ENCODE measurements at places on chromosomes 7 and 10.
A peak's percentile ranks its signal among the peaks of the same experiment; 100 is the strongest.

DNA sequence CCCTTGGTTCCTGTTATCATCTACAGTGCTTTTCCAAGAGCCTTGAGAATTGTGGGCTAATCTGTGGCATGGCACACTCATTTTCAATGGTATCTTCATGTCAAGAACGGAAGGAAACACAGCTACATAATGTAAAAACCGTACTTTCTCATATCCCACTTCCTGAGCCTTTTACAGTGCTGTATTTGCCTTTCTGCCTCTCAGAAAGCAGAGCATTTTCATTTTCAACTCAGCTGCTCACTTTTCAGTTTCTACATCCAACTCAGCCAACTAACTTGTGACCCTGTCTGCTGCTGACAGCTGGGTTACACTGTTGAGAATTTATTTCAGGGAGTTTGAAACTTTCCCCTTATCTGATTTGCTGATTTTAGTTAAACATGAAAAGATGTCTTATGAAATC, 875.8 kb upstream of the KCND2 start:
- no peak for DNase-seq

DNA sequence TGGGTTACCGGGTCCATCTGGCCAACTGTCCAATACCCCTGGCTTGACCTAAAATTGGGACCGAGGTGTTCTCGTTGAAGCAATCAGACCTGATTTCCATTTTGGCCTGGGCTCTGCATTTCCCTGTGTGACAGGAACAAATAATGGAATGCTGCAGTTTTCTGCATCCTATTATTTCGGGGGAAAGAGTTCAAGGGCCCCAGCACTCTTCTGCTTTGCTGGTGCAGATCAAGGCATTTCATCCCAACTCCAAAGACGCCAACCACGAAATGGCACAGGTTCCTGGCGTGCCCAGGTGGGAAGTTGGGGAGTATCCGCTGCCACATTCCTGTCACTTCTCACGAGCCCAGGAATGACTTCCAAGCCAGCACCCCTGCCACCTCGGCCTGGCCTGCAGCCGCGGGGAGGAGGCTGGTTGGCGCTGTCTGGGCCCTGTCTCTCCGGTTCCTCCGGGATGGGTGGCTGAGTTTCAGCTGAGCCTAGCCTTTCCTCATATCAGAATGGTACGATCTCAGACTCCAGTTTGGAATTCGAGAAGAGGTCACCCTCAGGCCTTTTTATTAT, 56.5 kb downstream of the FAM171A1 start:
- DNase-seq: no peak

GRCh38 chr10:34407324-34407805, 407.7 kb downstream of the PARD3 start:
- no peak for DNase-seq

DNA sequence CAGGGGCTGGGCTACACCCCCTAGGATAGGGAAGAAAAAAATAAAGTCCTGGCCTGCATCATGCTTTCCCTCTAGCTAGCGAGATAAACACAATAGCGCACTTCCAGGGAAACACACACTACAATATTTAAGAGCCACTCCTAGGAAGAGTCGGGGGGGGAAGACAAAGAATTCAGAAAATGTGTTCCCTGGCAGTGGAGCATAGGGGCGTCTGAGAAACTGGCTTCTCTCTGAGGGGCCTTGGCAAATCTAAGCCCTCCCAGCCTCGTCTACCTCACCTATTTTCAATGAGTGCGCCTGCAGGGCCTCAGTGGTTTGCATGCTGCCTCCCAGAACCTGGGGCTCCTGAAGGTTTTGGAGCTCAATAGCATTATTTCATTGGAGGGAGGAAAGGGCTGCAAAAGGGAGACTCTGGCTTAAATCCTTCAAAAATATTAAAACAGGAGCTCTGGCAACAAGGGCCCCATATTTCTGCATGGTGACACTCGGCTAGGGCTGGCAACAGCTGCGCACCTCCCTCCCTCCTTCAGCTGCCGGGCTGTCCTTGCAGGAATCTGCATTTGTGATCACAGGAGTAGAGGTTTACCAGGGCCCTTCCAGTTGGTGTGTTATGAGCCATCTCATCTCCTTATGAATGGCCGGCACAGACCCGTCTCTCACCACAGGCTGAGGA, 10.8 kb downstream of the ANXA11 start:
- DNase-seq: no peak

DNA sequence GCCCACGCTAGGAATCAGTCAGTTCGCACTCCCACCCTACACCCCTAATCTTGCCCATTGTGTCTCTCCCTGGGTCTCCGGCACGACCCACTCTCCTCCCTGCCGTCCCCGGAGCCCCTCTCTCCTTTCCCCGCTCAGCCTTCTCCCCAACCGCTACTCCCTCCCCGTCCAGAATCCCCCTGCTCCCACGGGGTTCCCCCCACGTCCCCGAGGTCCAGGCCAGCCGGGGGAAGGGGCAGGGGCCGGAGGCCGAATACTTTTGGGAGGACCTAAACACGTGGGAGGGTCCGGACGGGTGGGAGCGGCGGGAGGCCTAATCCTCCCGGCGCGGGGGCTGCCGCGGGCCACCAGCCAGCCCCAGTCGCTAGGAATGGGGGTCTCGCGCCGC, 560 bp downstream of the RARRES2 start:
- no peak for DNase-seq

GRCh38 chr7:35762781-35763180, 38.1 kb upstream of the SEPTIN7 start:
- DNase-seq: no peak

DNA sequence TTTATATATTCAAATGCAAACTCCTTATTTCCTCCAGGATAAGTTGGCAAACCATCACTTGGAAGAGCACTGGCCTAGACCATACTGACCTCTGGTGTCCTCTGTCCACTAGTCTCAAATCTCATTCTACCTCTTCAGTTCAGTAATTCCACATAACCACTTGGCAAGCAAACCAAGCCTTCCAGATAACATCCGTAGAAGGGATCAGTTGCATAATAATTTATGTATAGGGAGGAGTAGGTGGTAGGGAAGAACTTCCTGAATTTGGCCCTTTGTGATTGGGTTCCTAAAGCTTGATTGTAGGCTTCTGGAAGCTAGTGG, 55.0 kb downstream of the WAC start:
- no peak for DNase-seq

DNA sequence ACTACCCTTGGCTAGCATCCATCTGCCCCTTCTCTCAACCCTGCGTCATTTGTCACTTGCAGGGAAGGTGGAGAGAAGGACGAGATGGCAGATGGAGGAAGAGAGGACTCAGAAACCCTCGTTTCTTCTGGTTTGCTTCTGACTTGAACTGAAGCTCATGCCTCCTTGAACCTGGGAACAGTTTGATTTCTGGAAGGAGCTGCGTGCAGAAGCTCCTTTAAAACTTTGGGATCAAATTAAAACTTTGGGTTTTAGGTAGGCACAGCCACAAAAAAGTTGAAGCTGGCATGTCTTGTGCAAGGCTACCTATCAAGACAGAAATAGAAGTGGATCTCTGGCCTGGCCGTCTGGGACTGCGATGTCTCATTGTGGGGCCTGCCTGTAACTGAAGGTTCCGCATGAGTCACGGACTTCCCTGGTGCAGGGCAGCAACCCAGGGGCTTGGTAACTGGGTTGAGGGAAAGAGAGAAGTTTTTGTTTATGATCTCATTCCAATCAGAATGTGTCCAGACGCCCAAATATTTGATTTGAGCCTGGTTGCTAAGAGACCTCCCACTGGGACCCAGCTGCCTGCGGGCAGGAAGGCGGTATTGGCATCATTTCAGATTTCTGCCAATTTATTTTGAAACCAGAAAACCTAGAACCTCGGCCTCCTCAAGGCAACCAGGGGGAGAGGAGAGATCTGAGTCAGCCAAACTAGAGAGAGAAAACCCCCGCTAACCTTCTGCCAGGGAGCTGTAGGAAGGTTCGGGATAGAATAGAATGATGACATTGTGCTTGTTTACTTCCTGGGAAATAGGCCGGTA, 15.8 kb upstream of the CAMK1D start:
- DNase-seq: peak; percentile 59

- DNase-seq: no peak
Measured at GRCh38 chr7:26691886-26692285, 172.5 kb downstream of the SKAP2 start.

DNA sequence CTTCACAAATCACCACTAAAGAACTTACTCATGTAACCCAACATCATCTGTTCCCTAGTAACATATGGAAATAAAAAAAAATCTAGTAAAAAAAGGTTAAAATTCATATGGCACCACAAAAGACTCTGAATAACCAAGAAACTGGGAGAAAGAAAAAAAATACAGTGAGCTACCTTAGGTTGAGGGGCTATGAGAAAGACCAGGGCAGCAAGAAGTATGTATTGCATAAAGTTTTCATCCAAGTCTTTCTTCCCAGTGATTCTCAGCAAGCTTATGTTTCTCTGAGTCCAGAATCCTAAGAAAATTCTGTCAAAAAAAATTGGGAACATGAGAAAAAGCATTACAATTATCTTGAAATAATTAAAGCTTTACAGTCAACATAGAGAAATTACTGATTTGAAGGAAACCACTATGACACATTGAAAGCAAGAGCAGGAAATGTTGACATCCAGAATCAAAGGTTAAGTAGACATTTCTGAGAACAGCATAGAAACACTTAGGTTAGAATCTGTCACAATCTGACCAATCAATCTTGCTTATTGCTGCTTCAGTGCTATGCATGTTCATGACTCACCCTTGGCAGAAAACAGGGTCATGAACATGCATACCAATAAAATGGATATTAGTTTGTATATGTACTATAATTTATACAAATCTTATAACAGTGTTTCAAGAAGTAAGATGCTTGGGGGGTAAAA, 494.0 kb upstream of the POT1 start:
- no peak for DNase-seq

- no peak for DNase-seq
Measured at GRCh38 chr10:68796605-68797004, 30.7 kb upstream of the STOX1 start.

GRCh38 chr7:129780257-129780973, 168.9 kb downstream of the NRF1 start:
- no peak for DNase-seq

DNA sequence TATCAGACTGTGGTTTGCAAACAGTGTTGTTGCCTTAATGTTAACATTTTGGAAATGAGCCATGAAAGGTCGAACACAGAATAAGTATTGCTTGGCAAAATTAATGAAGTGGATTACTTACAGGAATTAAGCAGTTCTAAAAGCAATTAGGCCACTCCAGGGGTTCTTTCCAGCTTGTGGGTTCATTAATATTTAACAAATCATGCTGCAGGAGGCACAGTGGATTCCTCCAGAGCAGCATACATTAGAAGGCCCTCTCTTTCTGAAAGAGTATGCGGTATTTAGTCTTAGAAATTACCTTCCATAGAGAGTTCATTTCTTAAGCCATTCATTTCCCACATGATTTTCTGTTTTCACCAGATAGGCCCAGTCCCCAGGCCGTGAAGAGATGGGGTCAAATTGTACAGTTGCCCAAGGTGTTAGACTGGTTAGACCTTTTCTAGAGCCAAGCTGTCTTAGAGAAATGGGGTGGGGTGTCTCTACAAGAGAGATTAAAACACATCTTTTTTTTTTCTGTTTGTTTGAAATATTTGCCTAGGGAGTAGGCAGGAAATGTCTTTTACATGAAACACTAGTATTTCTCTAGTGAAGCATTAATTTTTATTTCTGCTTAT, 40.0 kb upstream of the AGR3 start:
- DNase-seq: no peak

DNA sequence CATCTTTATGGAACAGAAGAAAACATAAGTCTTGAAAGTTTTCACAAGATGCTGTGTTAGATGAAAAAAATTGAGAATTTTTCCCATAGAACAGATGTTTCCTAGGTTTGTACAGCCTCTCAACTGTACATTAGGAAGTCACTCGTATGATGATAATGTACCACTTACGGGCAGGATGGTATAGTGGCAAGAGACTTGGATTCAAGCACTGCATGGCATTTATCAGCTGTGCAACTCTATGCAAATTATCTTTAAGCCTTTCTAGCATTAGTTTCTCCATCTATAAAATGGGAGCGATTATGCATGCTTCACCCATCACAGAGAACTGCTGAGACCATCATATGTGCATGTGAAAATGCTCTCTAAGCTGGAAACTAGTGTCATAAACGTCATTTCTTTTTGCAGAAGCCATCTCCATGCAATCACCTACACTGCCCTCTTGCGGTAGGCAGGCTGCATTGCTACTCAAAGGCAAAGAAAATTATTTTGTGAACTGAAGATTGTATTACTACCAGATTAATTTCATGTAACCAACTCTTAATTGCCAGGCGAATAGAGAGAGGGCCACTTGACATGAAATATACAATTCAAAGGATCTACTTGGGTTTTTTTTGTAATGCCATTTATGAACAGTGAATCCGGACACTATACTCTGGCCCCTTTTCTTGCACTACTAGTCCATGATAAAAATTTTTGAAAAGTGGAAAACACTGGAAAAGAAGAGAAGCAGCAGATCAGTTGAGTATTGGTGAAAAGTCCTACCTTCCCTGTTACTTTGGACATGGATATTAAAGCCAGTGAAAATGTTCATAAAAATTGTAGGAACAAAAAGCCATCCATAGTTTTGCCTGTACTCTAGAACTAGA, 102.3 kb downstream of the JAZF1 start:
- peak; percentile 46 for DNase-seq

DNA sequence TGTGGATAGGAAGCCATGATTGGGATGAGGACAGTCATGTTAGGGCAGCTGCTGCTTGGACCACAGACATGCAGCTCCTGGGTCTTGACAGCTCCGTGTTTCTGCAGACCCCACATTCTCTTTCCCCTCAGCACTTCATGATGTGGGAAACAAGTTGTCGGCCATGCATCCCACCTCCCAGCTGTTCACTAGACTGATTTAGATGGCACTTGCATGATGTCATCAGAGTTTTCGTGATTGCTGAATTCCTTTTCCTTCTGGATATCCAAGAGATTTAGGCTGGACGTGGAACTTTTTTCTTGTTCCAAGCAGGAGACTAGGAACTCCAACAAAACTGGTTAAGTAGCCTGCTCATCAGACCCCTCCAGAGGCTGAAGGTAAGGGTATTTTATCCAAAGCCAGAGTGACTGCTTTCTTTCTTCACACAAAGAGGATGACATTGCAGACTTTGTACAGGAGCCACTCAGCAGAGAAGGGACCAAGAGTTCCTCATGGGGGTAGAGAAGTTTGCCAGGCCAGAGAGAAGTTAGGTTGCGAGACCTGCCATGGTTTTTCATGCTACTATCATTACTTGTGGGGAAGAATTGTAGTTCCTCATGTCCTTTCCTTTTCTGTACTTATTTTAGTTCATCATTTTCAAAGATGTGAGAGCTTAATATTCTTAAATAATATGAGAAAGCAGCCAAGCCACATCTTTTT, 117.7 kb upstream of the GJD4 start:
- no peak for DNase-seq

DNA sequence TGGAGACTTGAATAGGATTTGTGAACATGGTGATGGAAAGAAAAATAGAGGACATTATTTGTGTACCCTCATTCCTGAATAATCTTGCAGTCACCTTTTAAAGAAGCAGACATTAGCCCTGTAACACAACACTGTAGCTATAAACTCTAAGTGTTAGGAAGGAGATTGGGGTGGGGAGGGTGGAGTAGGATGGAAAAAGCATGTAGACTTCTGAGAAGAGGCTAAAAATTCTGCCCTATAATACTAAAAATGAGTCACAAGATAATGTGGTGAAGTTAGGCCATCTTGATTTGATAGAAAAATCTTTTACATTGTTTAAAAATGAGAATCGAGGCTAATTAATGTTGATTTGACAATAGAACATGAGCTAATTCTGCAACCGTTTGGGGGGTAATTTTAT, 128.8 kb downstream of the LCOR start:
- no peak for DNase-seq
